Activated T-cell treated with anti-CD3 and anti-CD28 coated beads, Interleukin-2, amount 50 U/mL, for 72 hours (primary cell): ENCODE measurements at places on chromosomes 1 and 21. TPM values are rescaled to one million over a fixed set of nuclear protein-coding genes. Genes with fewer than 3 reads are reported as not detected.
A peak's percentile ranks its signal among the peaks of the same experiment; 100 is the strongest.

DNA sequence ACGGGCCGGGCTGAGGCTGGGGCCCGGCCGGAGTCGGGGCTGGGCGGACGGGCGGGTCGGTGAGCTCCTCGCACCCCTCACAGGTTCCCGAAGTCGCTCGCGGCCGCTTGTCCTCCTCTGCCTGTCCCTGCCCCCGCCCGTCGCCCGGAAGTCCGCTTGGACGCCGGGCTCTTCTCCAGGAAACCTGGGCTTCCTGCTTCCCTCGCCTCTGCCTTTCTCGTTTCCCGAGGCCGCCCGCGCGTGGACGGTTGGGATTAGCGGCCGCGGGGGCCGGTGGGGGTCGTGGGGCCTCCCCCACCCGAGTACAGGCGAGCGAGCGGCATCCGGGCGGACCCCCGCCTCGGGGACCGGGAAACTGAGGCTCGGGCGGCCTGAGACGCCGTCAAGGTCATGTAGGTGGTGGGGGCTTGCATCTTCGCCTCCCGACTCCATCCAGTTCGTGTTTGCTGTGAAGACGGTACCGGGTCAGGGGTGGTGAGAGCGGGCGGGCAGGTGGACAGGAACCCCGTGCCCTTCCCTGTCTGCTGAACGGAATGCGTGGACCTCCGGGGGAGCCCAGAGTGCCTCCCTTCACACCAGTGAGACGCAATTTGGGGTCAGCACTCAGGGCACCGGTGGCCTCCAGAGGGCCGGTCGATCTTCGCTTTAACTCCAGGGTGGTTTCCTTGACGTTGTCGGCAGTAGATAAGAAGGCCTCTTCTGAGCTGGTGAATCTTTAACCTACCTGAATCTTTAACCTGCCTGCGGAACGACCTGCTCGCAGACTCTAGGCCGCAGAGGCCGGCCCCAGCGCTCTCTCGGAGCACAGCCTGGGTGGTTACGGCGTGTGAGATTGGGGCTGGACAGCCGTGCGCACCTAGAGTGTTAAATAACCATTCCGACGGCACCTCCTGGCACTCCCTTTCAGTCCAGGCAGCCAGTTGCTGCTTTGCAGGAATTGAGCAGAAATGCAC is 686 bp downstream of the ARF1 start:
- peak; percentile 51 for DNase-seq
- peaks cover 59% of the 10 kb centered on the region for H3K4me1 ChIP-seq
- peak overlapping the region; percentile 88 for H3K4me3 ChIP-seq
- H3K36me3 ChIP-seq = peaks cover 15% of the 10 kb centered on the region

GRCh38 chr1:184388319-184388889 is 1.6 kb downstream of the C1orf21 start:
- peaks cover 20% of the 10 kb centered on the region for H3K4me1 ChIP-seq
- peaks cover 63% of the 10 kb centered on the region for H3K27me3 ChIP-seq
- peak overlapping the region; percentile 83 for H3K4me3 ChIP-seq
- peak overlapping the region; percentile 36 for H3K27ac ChIP-seq
- peak; percentile 11 for DNase-seq

DNA sequence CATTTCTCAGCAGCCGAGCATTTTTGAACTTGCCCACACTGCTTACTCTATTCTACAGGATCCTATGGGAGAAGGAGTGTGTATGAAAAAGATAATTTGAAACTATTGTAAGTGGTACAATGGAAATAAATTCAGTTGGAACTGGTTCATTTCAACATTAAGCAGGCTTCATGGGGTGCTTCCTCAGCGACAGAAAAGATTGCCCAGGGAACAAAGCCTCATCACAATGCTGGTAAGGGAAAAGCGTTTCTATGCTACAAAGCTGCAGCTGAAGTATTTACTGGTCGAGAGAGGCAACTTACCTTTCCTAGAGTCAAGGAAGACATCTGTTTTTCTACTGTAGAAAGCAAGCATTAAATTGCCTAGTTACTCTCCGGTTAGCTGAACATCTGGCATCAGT is 568.2 kb upstream of the ZP4 start:
- H3K27me3 ChIP-seq = no peaks in the 10 kb centered on the region
- no peaks in the 10 kb centered on the region for H3K4me1 ChIP-seq
- DNase-seq = no peak
- H3K27ac ChIP-seq = no peak overlapping the region
- H3K36me3 ChIP-seq = no peaks in the 10 kb centered on the region

DNA sequence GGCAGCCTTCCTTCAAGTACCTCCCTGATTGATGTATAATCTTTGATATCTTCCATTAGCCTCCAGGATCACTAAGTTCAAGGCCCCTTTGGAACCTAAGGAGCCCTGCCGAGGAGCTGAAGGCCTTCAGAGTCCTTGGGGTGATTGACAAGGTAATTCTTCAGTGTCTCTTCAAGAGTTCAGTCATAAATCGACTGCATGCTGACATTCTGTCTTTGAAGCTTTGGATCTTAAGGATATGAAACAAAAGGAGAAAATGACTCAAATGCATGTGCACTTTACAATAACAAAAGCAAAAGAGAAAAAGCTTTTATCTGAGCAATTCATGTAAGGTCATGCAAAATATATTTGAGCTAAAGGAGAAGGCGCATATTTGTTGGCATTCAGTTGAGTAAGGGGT is 125.3 kb downstream of the RPS6KC1 start:
- DNase-seq = no peak
- no peak overlapping the region for H3K4me3 ChIP-seq
- H3K4me1 ChIP-seq = no peaks in the 10 kb centered on the region
- H3K27me3 ChIP-seq = no peaks in the 10 kb centered on the region
- no peak overlapping the region for H3K27ac ChIP-seq

- H3K4me1 ChIP-seq = no peaks in the 10 kb centered on the region
- H3K27me3 ChIP-seq = peaks cover 17% of the 10 kb centered on the region
- no peak for DNase-seq
- H3K36me3 ChIP-seq = no peaks in the 10 kb centered on the region
These were observed 59.8 kb downstream of the EDN2 start for GRCh38 chr1:41424581-41425118.

- H3K4me1 ChIP-seq = peaks cover 7% of the 10 kb centered on the region
- H3K4me3 ChIP-seq = no peak overlapping the region
- no peaks in the 10 kb centered on the region for H3K36me3 ChIP-seq
- no peaks in the 10 kb centered on the region for H3K27me3 ChIP-seq
These were observed 102.4 kb downstream of the FMN2 start for GRCh38 chr1:240194120-240194519.

GRCh38 chr1:219434285-219434922 is 178.5 kb downstream of the ZC3H11B start:
- H3K4me3 ChIP-seq = no peak overlapping the region
- no peaks in the 10 kb centered on the region for H3K27me3 ChIP-seq
- no peak for DNase-seq
- H3K36me3 ChIP-seq = no peaks in the 10 kb centered on the region
- no peaks in the 10 kb centered on the region for H3K4me1 ChIP-seq
- H3K27ac ChIP-seq = no peak overlapping the region

DNA sequence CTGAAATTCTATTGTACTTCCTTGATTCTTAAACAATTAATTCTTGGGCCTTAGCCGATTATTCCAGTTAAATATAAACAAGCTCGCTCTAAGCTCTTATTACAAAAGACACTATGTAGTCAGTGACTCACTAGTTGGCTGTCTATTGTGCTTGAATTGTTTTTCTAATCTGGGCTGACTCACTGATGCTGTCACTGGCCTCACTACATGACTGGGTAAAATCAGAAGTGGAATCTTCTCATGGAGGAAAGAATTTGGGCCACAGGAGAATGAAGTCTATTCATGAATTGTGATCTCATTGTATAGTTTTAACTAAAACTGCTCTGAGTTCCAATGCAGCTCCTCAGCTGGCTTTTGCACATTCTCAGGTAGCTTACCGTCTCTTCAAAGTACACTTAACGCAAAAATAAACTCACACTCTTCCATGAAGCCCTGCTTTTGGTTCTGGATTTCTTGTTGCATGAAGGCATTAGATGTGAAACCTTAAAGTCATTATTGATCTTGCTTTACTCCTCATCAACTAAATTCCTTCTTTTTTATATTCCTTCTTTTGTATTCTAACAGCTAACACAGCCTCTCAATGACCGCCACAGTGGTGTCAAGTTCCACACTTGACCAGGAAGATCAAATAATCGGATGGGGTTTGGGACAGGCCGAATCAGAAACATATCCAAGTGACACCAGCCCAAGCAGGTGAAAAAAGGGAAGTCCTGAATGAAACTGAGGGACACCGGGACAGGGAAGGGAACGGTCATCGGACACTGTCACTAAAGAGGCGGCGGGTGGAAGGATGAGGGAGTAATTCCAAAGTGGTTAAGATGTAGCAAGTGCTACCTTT is 80.9 kb upstream of the LBR start:
- no peaks in the 10 kb centered on the region for H3K27me3 ChIP-seq
- H3K4me1 ChIP-seq = peaks cover 13% of the 10 kb centered on the region
- H3K36me3 ChIP-seq = no peaks in the 10 kb centered on the region
- no peak for DNase-seq

- no peak overlapping the region for H3K27ac ChIP-seq
- H3K27me3 ChIP-seq = no peaks in the 10 kb centered on the region
- H3K4me3 ChIP-seq = no peak overlapping the region
These were observed 440 bp upstream of the LENEP start for GRCh38 chr1:154992721-154993571.

Gene TENT5C
- 36.3 TPM for total RNA-seq

Gene MCOLN3
- 0.91 TPM for total RNA-seq

Gene CFHR3
- not detected for total RNA-seq
